ENCODE measurements at places on chromosomes 4 and X.

DNA sequence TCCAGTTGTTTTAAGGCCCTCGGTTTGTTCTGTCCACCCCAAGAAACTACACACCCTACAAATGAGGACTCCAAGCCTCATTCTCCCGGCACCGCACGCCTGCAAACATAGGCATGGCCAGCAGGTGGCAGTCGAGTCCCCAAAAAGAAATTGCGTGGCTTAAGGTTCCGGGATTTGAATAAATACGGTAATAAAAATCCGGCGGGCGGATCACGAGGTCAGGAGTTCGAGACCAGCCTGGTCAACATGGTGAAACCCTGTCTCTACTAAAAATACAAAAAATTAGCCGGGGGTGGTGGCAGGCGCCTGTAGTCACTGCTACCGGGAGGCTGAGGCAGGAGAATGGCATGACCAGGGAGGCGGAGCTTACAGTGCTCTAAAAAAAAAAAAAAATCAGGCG is 21.8 kb upstream of the CSF2RA start:
- DNase-seq, result peak; percentile 77

GRCh38 chrX:46758163-46758955 is 559 bp downstream of the SLC9A7 start:
- no peak for DNase-seq

- no peak for DNase-seq
Observed at GRCh38 chrX:150621652-150622051, 53.2 kb downstream of the MTM1 start.

GRCh38 chrX:126718440-126718839 is 101.1 kb upstream of the PRR32 start:
- DNase-seq, result no peak

GRCh38 chr4:78426972-78427371 is 124.6 kb upstream of the ANXA3 start:
- DNase-seq, result no peak
